ENCODE measurements at places on chromosomes 1 and 21.

DNA sequence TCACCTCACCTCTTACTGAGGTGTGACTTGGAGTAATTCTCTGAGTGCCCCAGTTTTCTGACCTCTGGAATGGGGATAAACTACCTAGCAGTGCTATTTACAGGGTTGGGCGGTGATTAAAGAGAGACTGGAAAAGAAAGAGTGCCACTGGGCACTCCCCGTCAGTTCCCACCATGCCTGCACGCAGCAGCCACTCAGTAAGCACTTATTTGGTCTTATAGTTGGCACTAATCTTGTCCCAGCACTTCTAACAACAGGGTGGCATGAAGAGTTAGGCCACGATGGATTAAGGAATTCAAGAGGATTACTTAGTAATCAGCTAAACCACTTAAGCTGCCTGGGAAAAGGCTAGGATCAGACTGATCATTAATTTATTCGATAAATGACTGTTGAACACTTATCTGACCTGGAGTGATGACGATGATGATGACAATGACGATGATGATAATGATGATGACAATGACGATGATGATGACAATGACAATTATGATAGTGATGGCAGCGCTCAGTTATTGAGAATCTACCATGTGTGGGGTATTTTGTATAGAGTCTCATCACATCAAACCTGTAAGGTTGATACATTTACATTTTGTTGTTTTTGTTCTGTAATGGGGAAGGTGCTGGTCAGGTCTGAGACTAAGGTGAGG, 5.4 kb downstream of the CITED4 start:
- DNase-seq = no peak

- no peak for DNase-seq
Measured at GRCh38 chr1:42433369-42433768, 22.5 kb downstream of the ZMYND12 start.

DNA sequence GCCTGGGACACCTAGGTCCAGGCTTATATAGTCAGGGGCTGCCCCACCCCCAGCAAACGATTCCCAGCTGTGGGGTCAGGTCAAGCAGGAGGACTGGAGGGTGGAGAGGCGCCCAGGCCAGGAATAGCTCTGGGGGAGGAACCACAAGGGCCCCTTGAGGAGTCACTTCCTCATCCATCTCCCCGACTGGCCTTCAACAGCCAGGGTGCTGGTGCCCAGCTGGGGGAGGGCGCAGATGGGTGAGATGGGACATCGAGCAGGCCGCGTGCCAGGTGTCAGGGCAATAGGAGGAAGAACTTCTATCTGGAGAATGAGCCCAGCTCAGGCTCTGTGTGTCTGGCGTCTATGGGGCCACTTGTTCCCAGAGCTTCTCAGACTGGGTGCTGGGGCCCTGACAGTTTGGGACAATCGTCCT, 208 bp upstream of the MYBPH start:
- DNase-seq = no peak

DNA sequence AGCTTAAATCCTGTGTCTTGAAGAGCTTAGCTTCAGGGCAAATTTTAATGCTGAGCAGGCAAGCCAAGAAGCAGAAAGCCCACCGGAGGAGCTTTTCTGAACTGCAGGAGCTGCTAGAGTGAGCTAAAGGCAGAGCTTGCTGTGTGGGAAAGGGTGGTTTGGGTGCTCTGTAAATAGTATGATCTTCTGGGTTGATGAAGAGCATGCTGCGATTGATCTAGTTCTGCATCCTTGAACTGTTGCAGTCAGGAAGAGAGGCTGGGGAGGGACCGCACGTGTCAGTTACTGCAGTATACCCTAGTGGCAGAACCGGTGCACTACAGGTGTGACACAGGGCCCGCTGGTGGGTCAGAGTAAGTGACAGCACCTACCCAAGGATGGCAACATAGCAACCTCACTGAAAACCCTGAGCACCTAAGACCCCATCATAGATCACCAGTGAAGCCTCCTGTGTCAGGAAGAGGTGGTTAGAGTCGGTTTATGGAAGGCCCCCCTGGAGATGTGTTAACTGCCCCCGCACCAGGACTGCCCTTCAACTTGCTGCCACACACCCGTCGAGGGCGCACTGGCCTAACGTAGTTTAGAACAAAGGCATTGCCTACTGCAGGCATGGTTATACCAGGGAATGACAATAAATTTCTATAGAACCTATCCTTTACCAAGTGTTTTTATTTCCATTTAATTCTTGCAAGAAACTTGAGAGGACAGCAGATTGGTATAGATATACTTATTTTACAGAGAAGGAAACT, 146.0 kb upstream of the KIAA0040 start:
- no peak for DNase-seq

- DNase-seq = no peak
Measured at GRCh38 chr21:46294647-46295176, 8.6 kb downstream of the YBEY start.

DNA sequence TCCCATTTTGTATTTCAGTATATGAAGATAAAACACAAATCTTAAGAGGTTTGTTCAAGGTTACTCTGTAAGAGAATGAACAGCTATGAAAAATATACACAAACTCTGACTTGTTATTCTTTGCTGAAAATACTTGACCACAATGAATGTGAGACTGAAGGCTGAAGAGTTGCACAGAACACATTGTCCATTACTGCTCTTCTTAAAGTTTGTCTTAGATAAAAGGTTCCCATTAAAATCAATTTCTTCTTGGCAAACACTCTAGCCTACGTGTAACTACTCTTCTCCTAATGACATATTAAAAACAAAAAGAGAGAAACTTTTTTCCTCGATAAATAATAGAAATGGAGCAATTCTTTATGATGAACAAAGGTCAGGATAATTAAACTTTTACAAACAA, 45.2 kb upstream of the RABGAP1L start:
- DNase-seq = no peak
